Fibroblast of skin of left quadriceps (primary cell): ENCODE measurements at places on chromosomes 4 and X.

GRCh38 chr4:144461906-144462305 is 184.1 kb upstream of the HHIP start:
- DNase-seq = no peak

DNA sequence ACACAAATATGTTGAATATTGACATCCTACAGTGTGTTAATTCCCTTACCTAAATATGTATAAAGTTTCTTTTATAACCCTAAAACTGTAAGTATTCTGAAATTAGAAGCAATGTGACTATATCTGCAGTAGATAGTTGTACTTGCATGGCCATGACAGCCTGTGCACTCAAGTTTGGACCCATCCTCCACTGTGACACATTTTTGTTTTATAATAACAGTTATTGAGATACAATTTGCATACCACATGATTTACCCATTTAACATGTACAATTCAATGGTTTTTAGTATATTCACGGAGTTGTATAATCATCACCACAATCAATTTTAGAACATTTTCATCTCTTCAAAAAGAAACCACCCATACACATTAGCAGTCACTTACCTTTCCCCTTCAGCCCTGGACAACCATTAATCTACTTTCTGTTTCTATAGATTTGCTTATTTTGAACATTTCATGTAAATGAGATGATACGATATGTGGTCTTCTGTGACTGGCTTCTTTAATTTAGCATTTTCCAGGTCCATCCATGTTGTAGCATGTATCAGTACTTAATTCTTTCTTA is 29.6 kb downstream of the HERC3 start:
- DNase-seq = no peak

DNA sequence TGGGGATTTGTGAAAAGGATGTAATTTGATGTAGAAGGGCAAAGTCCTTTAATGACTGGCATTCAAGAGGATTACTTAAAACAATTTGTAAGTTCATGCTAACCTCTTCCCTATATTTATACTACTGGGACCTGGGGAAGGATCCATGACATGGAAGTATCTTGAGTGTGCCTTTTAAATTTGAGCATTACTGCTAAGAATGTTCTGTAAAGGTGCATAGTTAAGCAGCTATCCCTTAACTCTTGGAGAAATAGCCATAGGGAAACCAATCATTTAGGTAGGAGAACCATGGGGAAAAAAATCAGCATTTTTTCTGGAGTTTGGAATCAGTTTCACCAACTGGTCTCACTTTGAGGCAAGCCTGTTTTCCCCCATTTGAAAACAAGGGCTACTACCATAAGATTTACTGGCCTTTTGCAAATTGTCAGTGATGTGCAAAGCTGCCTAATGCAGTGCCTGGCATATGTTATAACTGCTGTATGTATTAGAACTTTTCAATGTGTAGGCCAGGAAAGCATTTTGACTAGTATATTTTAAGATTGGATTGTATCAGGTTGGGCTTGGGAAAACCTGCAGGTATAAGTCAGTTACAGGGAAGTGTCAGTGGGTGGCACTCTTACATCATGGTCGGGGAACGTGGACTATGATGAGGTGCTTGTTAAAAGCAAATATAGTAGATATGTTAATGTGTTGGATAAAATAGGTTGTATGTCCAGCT is 72.1 kb downstream of the PRSS12 start:
- DNase-seq = peak; percentile 59

DNA sequence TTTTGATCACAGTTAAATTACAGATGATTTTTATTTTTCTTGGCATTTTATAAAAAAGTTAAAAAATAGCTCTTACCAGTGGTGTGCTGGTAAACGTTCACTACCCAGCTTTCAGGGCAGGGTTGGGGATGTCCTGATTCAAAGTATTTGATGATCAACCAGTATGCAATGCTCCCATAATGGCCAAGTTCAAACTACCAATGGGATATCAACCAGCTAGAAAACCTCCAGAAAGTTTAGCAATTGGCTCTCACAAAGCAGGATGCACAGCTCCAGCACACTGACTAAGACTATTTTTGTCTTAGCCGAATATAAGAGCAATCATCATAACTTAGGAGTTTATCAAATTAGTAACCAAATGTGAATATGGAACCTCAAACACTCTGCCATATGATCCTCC is 108.0 kb upstream of the PDE5A start:
- no peak for DNase-seq

GRCh38 chr4:30904215-30904555 is 184.0 kb downstream of the PCDH7 start:
- DNase-seq = no peak

- no peak for DNase-seq
These were observed 59.8 kb downstream of the ZNF711 start for GRCh38 chrX:85303544-85303943.

- no peak for DNase-seq
These were observed 311.4 kb upstream of the NDST4 start for GRCh38 chr4:115424852-115425251.

GRCh38 chr4:45349859-45350258 is 623.5 kb upstream of the GNPDA2 start:
- no peak for DNase-seq

- no peak for DNase-seq
These were observed 18.9 kb downstream of the PRDM8 start for GRCh38 chr4:80216100-80216761.

DNA sequence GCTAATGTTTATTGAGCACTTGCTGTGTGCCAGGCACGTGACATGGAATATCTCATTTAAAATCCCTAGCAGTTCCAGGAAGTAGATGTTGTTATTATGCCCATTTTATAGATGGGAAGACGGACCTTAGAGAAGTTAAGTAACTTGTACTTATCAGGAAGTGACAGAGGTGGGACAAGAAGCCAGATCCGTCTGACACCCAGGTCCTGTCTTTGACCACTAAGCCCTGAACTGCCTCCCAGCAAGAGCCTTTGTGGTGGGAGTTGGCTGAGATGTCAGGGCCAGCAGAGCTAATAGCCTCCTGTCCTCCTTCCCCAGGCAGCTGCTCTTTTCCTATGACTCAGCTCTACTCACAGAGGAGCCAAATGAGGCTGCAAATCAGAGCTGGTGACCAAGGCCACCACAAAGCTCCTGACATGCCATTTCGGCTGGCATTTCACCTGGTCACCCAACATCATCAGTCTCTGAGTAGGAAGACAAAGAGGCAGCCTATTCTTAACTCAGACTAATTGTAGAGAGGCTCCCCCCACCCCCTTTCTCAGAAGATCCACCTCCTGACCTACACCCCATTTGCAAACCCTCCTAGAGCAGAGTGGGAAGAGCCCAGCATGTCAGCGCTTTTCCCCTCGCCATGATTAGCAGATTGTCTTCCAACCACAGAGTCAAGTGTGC is 175.1 kb upstream of the KIT start:
- DNase-seq = no peak
